ENCODE measurements at places on chromosomes 4 and X.

DNA sequence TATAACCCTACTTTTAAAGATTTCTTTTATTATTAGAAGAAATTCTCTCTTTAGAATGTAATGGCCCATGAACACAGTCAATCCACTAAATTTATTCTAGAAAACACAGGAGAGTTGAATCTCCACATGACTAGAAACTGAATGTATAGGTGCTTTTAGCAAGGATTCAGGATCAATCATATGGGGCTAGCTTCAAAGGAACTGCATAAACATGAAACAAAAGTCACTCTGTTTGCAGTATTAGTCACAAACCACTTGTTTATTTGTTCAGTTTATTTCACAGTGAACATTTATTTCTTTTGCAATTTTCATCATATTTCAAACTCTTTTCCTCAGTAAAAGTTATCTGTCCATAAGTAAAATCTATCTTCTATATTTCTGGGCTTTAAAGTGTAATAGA is 1604.6 kb downstream of the PCDH18 start:
- DNase-seq, result no peak

DNA sequence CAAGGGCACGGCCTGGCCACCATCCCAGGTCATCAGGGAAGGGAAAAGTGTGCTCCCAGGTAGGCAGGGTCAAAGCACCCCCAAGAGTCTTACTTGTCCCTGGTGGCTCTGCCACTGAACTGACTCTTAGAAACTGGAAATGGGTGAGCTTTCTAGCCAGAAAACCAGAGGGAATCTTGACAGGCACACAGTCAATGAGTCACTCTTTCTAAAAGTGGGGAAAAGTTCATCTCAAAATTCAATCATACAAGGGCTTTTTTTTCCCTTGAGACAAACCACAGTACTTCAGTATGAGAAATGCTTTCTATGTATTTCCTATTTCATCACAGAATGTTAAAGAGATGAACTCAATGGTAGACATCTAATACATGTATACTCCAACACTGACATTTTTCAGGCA is 12.5 kb downstream of the HPF1 start:
- no peak for DNase-seq

DNA sequence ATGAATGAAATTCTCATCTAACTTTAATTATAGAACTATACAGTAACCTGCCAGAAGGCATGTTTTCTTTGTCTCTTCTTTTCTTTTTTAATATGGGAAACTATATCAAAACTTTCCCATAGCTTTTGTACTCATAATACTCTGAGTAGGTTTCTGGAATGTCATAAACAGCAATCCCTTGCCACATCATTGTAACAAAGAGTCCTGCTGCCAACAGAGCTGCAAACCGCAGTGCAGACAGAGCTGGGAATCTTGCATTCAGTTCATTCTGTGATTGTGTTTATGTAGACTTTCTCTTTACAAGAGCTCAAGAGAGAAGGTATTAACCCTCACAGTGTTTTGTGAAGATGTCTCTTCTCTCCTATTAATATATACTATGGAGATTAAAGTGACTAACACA is 304.4 kb upstream of the SLIT2 start:
- no peak for DNase-seq

DNA sequence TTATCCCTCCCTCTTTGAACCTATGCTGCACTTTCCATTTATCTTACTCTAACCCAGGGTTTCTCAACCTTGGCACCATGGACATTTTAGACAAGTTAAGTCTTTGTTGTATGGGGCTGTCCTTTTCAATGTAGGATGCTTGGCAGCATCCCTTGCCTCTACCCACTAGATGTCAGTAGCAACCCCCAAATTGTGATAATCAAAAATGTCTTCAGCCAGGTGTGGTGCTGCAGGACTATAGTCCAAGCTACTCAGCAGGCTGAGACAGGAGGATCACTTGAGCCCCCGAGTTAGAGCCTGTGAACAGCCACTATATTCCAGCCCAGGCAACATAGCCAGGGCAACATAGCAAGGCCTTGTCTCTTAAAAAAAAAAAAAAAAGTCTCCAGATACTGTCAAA is 7.0 kb downstream of the LRCH2 start:
- DNase-seq, result no peak

- no peak for DNase-seq
Measured at GRCh38 chr4:81135501-81135900, 79.5 kb downstream of the PRKG2 start.

DNA sequence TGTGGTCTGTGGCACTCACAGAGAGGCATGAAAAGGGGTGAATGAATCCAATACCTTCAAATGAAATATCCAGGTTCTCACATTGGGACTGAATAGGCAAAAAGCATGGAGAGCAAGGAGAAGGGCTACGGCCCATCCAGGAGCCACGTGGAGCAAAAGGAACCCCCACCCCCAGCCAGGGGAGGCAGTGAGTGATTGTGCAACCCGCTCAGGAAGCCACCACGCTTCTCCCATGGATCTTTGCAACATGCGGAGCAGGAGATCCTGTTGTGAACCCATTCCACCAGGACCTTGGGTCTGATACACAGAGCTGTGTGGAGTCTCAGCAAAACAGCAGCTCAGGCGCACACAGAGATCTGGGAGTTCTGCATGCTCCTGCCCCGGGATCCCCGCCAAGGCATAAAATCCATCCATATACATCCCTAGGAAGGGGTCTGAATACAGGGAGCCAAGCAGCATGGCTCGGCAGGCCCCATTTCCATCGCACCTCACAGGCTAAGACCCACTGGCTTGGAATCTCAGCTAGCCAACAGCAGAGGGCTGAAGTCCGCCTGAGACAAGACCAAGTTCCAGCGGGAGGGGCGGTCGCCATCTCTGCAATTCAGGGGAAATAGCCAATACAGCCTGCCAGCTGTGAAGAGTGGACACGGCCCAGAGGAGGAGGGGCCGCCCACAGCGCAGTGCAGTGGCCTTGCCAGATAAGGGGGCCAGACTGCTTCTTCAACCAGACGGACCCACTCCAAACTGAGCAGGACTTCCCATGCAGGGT is 80.2 kb downstream of the FGF16 start:
- no peak for DNase-seq

- DNase-seq, result no peak
Measured at GRCh38 chrX:22057667-22058066, 25.5 kb downstream of the PHEX start.

GRCh38 chr4:184250795-184251669 is 33.4 kb upstream of the ENPP6 start:
- no peak for DNase-seq

GRCh38 chr4:18020145-18020670 is 1.3 kb downstream of the LCORL start:
- DNase-seq, result no peak

DNA sequence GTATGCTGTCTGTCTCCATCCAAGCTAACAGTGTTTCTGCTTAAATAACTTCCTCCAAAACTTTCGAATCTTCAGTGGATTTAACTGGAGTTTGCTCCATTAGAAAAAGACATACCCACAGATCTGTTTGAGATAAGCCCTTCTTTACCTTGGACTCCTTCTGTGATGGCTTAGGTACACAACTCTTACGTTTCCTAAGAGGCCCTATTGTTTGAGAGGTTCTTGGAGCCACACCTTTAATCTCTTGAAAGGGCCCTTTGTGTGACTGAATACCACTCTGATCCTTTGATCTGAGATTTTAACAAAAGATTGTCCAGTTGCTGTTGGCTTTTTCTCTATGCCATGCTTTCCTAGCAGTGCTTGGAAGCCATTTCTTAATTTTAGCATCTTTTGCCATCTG is 92.5 kb downstream of the AKAP4 start:
- DNase-seq, result no peak

DNA sequence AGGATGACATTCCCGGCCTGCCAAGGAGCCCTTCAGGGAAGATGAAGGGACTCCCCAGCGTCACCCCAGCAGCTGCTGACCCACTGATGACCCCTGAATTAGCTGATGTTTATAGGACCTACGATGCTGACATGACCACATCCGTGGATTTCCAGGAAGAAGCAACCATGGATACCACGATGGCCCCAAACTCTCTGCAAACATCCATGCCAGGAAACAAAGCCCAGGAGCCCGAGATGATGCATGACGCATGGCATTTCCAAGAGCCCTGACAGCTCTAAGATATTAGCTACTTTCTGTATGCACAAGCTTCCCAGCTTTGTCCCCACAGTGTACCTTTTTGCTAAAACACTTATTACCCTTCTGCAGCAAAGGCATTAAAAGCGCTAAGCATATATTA is 14.4 kb downstream of the AMBN start:
- DNase-seq, result no peak

DNA sequence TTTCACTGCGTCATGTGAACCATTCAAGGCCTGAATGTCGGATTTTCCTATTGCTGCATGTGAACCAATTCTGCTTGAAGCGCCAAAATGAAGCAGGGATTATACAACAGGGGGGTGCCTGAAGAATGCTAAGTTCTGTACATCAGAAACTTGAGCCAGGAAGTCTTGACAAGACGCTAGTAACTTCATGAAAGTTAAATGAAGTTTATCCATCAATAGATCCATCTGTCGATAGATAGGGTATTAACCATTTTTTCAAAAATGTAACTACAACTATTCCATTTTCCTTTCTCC is 590 bp upstream of the NAF1 start:
- no peak for DNase-seq

DNA sequence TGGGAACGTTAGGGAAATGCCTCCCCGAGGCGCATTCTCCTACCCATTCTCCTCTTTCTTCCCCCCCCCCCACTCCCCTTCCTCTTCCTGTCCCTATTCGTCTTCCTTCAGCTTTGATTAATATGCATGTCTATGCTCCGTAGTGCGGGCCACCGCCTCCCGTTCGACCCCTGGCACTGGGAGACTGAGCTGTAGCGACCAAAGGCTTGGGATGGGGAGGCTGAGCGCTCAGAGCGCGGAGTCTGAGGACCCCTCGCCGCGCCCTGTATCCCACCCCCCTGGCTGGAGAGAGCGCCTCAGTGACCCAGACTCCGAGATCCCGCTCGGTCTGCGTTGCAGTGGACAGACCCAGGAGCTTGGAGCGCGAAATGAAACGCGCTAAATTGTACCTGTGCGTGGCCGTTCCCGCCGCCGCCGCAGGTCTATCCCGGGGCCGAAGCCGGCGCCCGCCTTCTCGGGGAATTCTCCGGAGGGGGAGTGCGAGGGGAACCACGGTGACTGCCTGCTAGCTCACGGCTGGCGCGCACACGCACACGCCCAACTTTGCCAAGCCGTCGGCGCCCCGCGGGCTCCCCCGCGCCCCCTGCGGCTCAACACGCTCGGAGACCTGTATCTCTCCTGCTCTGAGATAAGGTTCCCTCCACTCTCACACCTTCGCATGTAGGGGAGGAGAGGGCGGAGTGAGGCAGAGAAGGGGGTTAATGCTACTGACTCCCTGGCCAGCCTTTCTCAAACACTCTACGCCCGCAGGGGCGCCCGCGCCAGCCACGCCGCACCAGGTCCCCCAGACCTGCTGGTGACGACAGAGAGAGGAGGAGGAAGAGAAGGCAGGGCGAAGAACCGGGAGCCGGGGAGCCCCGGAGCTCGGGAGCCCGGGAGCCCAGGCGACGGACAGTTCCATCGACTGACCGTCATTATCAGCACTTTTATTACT is 1.5 kb upstream of the PTCHD1 start:
- DNase-seq, result no peak

GRCh38 chrX:154751203-154751668 is 359 bp upstream of the GAB3 start:
- no peak for DNase-seq

DNA sequence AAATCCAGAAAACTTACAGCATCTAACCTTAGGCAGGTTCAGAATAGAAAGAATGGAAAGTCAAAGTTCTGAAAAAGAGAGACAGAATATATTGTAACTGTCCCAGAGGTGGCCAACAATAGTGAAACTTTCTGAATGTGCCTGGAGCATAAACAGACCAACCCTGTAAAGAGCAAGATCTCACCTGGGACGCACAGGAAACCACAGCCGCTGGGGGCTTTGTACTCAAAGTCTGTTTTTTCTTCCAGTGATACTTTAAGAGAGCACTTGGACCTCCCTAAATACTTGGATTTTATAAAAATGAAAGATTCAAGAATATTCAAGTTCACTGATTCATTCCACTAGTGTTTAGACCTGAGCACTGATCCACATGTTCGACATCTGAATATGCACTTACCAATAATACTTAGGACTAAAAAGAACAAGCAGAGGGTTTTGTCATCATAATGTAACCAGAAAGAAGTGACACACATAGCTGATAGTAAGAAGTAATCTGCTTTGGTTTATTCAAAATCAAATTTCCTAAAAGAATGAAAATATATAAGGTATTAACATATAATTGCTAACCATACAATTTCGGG is 35.3 kb downstream of the ARAP2 start:
- DNase-seq, result no peak

DNA sequence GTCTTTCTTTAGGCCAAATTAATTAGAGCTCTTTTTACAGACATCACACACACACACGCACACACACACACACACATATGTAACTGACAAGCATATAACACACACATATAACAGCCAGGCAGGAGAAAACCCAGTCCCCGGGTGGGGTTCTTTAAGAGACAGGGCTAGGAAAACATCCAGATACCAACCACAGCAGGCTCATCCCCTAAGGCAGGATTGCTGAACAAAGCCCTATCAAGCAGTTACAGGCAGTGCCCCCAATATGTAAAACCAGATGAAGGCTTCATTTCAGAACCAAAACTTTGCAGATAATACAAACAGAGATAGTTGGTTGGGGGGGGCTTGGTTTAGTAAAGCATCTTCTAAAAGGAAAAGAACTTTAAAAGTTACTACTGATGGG is 18.0 kb upstream of the FAM47E start:
- DNase-seq, result no peak

Measured in thoracic aorta (tissue), 2 donors.